ENCODE measurements at places on chromosomes 4 and X.

GRCh38 chrX:874061-874460, 243.5 kb downstream of the SHOX start:
- DNase-seq, result no peak

GRCh38 chr4:168101026-168101425, 8.7 kb downstream of the ANXA10 start:
- DNase-seq, result no peak

- no peak for DNase-seq
These were observed 19.3 kb downstream of the JAKMIP1 start for GRCh38 chr4:6180841-6181631.

GRCh38 chr4:2412534-2412884, 5.9 kb downstream of the ZFYVE28 start:
- no peak for DNase-seq

- DNase-seq, result no peak
These were observed 103.2 kb upstream of the PSAPL1 start for GRCh38 chr4:7537853-7538400.

- no peak for DNase-seq
These were observed 52.5 kb downstream of the BANK1 start for GRCh38 chr4:101843054-101843453.

- no peak for DNase-seq
These were observed 70.9 kb downstream of the EPHA5 start for GRCh38 chr4:65599340-65599739.

- DNase-seq, result no peak
These were observed 555.2 kb upstream of the PCDH10 start for GRCh38 chr4:132593717-132594400.

DNA sequence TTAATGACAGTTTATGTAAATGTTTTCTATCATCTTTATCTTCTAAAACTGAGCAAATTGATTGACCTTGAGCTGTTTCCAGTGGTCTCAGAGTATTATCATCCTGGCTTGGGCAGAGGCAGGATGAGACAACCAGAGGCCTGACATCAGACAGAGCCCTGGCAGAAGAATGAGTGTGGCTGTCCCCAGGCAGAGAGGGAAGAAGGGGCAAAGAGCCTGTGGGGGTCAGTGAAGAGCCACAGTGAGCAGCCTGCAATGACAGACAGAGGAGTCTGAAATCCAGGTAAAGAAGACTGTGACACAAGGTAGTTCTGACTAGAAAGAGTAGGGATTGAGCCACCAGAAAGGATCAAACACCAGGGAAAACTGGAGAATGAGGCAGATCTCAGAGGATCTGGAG, 182.4 kb upstream of the ARSJ start:
- no peak for DNase-seq

DNA sequence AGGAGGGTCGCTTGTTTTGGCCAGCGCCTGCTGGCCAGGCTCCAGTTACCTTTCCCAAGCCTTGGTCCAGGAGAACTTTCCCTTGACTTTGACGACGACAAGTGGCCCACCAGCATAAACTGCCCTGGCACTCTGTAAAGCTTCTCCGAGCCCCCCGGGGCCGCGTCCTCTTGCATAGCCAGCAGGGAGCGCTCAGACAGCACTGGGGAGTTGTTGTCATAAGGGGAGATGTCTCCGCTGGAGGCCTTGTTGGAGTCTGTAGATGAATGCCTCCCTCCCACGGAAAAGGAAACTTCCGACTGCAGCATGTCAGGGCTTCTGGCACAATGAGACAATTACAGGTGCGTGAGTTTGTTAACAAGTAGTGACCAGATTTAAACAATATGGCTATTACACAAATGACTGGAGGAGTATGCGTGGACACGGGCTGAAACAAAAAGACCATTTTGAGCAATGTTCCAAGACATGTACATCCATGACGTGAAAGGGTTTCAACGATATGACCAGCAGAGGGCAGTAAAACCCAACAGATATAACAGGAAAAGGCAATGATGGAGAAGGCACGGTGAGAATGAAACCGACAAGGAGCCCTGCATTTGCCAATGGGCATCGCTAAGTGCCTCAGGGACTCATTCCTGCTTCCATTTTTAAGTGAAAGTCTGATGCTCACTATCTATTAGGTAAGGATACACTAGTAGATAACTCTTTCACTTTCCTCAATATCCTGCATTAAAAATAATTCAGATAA, 33.0 kb downstream of the HCCS start:
- DNase-seq, result no peak

- no peak for DNase-seq
These were observed 879.1 kb downstream of the ARAP2 start for GRCh38 chr4:35365186-35365585.

DNA sequence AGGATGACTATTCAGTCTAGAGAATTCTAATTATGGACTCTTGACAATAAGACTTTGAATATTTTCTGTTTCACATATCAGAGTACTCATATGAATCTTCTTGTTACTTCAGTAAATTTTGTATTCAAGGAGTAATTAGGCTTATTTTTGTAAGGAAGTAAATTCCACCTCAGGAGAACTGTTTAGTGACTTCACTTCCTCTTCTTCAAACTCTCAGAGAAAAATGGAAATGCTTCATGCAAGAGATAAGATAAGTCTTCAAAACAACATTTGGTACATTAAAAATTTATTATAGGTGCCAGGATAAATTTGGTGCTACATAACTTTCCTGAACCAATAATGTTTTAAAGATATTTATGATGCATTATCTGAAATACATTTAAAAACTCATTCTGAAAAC, 1421.9 kb downstream of the PCDH7 start:
- no peak for DNase-seq

DNA sequence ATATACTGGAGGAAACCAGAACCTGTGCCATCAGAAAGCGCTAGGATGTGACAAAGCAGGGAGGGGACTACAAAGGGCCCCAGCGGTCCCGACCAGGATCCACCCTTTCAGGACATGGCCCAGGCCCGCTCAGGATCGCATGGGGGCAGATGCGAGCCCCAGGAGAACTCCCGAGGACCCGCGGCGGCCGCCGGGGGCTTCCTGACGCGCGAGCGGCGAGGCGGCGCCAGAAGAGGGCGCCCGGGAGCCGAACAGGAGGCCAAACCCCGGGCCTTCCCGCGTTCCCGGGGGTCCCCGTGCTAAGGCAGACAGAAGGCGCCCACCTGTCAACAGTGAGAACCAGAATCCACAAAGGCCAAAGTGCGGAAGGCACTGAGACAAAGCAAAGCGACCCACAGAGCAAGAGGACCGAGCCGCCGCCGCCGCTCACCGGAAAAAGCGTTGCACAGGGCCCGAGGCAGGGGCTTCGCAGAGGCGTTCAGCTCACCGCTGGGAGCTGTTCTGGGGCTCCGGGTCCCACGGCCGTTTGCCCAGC, 7.3 kb upstream of the OPN1LW start:
- peak; percentile 39 for DNase-seq

DNA sequence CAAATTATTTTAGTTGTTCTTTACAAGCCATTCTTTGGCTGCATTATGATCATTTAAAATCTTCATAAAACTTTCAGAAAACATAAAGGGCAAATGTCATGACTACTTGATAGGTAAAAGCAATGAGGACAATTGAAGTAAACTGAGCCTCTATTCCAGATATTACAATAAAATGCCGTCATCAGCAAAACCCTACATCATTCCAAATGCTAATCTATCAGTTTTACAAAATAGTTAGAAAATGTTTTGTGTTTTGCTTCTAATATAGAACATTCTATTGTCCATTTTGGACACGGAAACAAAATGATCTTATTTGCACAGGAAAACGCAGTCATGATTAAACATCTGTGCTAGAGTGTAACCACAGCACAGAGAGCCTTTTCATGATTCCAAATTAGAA, 1330.6 kb upstream of the ADGRL3 start:
- DNase-seq, result no peak

GRCh38 chr4:144948421-144948820, 149.6 kb downstream of the ANAPC10 start:
- DNase-seq, result no peak
